ENCODE measurements at places on chromosomes 4 and X.

- no peak for DNase-seq
Measured at GRCh38 chr4:124590480-124590879, 122.1 kb downstream of the ANKRD50 start.

DNA sequence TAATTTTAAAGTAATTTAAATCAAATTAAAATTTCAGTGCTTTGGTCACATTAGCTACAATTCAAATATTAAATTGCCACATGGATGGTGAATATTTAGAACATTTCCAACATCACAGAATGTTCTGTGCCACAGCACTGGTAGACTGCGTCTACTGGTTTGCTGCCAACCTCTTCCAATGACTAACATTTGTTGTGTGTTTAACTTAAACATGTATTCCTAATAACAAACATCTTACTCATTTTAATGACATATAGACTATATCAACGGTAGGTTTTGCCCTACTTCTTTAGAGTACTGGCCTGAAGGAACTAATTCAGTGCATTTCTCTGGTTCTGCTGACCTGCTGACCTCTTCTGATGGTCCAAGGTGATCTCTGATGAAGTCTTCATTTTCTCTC, 157.6 kb downstream of the DCK start:
- DNase-seq, result no peak

- no peak for DNase-seq
Measured at GRCh38 chrX:45001048-45001447, 128.1 kb downstream of the KDM6A start.

- peak; percentile 17 for DNase-seq
Measured at GRCh38 chr4:951594-952468, 19.6 kb downstream of the TMEM175 start.

- no peak for DNase-seq
Measured at GRCh38 chr4:77204621-77205020, 47.6 kb downstream of the CCNG2 start.

DNA sequence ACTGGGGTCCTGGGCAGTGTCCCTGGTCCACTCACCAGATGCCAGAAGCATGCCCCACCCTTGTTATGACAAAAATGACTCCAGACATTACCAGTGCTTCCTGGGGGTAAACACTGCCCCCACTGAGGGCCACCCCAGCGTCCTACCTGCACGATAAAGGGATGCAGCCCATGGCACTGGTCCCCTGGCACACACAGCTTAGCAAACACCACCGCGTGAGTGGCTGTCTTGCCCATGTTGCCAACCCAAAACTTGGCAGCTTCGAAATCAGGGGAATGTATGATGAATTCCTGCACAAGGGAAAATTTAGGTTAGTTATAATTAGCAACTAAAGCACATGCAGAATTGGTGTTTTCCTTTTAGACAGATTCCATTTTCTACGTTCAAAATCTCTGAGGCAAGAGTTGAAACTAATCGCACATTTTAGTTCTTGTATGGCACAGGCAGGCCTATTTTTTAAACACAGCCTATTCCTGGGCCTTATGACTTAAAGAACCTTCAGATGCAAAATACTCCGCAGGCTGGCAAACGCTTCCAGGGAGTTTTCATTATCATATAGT, 30.4 kb downstream of the ACOX3 start:
- no peak for DNase-seq

- DNase-seq, result no peak
Measured at GRCh38 chr4:185637163-185637875, 102.0 kb upstream of the PDLIM3 start.

DNA sequence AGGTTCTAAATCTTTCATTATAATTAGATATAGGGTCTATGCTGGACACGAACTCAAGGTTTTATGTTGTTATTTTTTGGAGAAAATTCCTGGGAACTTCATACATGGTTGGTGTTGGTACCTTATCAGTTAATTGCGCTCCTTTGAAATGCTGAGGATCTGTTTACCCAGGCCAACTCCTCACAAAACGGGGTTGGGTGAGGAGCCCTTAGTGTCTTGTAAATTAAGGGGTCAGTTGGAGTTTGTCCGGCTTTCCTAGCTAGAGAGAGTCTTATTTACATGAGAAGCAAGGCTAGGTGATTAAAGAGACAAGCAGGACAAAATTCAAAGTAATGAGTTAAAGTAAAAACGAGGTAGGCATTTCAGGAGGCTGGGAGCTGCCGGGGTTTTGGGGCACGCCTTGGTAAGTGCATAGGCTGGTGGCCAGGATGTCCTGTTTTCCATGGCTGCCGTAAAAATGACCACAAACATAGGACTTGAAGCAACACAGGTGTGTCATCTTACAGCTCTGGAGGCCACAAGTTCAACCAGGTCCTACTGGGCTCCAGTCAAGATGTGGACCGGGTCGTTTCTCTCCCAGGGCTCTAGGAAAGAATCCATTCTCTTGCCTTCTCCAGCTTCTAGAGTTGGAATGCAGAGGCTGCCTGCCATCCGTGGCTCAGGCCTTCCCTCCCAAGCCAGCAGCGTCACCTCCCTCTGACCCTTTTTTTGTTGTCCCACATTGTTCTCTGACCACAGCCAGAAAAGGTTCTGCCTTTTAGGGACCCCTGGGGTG, 19.8 kb downstream of the PSAPL1 start:
- peak; percentile 5 for DNase-seq

GRCh38 chrX:83906921-83907320, 46.0 kb downstream of the CYLC1 start:
- DNase-seq, result no peak

DNA sequence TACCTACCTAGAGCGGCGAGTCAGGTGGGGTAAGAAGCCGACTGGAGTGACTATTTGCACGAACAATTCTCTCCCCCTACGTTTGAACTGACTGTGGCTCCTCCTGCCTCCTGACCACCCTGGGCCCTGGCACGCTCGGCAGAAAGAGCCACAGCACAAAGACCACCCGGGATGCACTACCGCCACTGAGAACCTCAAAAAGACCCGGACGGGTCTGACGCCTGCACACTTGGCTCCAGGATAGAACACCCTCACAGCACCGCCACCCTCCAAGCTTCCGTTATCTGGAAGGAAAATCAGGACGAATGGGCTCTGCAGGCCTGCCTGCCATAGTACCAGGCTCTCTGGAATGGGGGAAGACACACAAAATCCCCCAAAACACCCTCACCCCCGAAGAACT, 2.2 kb downstream of the LRPAP1 start:
- DNase-seq, result no peak

DNA sequence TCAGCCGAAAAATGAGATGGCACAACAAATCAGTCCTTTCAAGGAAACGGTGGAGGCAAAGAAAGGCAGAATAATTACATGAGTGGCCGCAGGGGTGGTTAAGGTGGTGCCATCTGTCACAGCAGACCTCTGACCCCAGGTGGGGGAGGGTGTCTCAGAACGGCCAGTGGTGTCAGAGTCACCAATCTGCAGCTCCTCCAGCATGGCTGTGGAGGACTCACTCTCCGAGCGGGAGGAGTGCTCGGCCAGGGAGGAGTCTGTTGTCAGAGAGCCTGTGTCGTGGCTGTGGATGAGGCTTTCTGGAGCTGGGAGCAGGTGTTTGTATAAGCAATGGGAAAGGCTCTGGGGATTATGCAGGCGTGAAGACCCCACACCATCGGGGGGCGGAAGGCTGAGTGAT, 130.3 kb upstream of the PDLIM3 start:
- DNase-seq, result no peak

DNA sequence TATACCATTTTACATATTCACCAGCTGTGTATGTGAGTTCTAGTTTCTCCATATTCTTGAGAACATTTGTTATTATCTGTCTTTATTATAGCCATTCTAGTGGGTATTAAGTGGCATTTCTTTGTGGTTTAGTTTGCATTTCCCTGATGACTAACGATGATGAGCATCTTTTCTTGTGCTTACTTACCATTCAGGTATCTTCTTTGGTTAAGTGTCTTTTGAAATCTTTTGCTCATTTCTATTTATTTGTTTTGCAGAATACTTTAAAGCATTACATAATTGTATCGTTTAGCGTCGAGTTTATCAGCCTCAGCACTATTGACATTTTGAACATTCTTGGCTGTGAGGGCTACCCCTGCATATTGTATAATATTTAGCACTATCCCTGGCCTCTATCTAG, 85.4 kb downstream of the FRMPD4 start:
- no peak for DNase-seq

DNA sequence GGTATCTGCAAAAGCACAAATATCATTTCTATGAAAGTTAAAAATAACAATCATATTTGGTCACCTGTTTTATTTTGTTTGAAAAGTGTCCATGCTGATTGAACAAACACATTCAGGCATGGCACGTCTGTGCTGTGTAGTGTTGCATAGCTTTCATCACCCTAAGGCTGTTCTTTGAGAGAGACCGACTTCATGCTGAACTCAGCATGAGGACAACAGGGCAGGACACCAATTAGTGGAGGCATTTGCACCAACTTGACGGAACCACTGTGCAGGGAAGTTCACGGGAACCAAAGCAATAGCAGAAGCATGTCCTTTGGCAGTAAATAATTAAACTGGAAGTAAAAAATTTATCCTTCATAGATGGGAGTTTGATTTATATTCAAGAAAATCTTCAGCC, 158.4 kb upstream of the SLC7A11 start:
- DNase-seq, result no peak

GRCh38 chr4:26780539-26780938, 80.1 kb upstream of the STIM2 start:
- no peak for DNase-seq

- no peak for DNase-seq
Measured at GRCh38 chrX:141619336-141619735, 29.8 kb downstream of the SPANXA2 start.

DNA sequence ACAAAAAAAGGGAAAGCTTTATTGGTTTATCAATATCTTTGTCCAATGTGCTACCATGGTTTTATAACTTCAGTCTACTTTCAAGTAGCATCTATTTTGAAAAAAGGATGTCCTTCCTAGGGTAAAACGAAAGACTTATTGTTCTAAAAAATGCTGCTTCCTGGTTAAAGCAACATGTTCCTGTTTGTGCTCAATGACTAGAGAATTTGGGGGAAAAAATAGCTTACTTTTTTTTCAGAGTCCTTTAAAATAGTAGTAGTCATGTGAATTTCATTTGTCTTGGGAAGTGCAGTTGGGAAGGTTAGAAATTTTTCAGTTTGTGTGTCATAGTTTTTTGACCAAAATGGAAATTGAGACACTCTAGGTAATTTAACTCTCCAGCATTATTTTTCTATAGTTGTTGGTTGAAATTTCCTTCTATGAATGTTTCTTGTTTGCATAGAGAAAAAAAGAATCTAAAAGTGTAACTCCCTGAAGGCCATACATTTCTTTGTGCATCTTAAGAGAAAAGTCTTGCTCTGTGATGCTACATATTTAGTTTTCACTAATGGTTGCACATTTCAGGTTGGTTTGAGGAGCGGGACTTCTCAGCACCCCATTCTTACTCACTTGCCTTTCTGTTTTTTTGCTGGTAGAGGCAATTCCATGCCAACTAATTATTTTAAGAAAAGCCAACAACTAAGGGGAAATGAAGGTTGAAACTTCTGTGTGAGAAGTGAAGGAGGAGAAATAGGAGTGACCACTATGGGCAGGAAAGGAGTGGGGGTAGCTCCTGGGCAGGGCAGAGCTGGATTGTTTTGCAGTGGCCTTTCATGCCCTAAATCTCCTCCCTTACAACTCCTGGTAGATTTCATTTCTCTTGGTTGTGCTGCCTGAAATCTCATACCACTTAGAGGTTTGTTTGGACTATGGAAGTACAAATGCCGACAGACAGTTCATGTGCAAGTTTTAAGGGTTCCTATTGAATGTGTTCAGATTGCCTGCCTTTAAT, 76.4 kb downstream of the RAPGEF2 start:
- DNase-seq, result no peak

DNA sequence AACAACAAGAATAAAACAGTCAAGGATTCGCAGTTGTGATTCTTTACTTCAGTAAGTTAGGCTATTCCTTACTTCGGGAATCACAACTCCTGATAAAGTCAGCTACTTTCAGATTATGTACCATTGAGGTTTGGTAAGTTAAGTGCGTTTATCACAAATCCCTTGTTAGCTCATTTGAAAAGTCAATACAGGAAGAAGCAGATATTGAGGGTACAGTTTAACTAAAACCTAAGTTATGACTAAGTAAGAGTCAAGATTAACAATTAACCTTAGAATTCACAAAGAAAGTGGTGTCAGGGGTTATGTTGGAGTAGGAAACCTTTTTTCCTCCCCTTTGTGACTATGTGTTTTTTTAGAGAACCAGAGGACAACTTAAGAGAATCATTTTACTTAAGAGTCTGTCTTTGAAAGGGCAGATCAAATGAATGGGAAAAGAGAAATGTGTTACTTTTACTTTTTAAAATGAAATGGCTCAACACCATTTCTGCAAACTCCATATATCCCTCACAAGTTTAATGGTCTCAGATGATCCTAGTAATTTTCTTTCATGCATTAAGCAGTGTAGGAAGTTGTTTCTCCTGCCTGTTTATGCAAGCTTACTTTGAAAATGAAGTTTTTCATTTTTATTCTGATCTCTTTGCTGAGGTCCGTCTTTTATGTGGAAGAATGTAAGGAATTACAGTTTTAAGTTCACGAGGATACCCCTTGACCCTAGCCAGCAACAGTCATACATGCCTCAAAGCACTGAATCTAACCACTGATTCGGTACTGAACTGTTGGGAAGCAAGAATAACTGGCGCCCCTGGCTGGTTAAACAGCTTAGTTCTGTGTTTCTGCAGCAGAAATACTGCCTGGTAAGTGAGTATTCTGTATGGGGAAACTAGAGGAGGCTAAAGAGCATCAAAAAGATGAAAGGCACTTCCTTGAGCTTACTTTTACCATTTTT, 211.7 kb downstream of the SLC4A4 start:
- no peak for DNase-seq

GRCh38 chrX:120781403-120781802, 94.3 kb downstream of the CT47B1 start:
- DNase-seq, result no peak

DNA sequence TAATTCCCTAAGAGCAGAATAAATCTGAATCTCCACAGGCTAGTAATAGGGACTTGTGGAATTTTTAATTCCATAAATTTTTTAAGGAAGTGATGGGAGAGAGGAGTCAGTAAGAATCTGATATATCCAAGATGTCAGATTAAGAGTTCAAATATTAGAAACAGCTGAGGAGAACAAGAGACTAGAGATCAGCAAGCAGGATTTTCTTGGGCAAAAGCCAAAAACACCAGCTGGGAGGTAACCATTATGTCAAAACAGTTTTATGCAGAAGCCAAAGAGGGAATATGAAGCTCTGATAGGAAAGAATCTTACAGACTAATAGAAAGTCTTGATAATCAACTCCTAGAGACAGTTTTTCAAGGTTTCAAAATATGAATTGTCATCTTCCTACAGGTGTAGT, 72.2 kb upstream of the RBPJ start:
- DNase-seq, result no peak

DNA sequence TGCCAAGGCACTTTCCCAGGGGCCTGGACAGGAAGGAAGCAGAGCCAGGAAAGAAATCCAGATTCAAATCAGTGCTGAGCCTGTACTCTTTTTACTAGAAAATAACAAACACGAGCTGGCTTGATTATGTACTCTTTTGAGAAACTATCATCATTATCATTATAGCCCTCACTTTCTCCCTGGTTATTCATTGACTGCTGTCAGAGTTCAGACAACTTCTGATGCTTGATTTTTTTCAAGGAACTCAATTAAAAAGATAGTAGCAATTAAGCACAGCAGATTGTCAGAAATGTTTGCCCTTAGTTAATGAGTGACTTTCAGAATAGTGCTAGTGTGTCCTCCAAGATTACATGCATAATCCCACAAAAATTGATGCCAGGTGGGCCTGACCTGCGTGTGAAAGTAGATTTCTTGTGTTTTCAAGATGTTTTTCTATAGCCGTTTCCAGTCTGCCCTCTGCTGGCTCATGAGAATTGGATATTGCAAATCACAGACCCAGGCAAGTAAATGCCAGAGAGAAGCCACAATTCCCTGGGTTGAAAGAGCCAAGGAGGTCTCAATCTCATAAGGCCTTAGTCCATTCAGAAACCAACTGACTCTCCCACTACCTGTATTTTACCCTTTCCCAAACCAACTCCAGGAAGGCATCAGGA, 14.3 kb upstream of the PNPLA4 start:
- no peak for DNase-seq

All from activated naive CD8-positive, alpha-beta T cell treated with anti-CD3 and anti-CD28 coated beads, Interleukin-2, amount 10 ng/mL, durations not matched to agents 7 days and 5 days (primary cell).